ENCODE measurements at places on chromosomes 11 and 22.

DNA sequence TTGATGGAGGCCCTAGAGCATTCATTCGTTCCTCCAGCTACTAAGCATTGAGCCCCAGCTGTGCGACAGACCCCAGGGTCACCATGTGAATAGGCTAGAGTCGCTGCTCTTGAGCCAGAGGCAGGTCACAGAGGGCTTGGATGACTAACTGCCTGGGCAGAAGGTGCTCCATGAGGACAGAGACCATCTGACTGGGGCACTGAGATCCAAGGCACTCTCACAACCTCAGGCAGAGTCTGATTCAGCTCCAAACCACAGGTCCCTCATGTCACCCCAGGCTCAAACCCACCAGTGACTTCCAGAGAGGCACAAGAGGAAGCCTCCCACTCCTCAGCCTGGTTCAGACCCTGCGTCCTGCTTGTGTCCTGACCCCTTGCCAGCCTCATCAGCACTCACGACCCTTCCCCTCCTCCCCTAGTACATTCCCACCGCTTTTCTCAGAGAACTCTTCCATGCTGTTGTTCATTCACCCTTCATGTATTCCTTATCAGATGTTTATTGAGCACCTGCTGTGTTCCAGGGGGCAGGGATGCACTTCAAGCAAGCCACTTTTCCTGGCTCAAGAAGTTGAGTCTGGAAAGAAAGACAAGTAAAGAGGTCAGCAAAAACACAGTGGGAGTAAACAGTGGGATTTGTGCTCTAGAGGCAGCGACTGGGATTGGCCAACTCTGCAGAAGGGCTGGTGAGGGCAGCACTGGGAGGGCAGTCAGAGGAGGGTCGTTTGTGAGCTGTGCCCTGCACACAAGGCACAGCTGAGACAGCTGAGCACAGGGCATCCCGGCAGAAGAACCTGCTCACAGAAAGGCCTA, 9.3 kb downstream of the OAF start:
- DNase-seq = no peak

GRCh38 chr22:44436736-44437135, 61.3 kb downstream of the RTL6 start:
- no peak for DNase-seq

DNA sequence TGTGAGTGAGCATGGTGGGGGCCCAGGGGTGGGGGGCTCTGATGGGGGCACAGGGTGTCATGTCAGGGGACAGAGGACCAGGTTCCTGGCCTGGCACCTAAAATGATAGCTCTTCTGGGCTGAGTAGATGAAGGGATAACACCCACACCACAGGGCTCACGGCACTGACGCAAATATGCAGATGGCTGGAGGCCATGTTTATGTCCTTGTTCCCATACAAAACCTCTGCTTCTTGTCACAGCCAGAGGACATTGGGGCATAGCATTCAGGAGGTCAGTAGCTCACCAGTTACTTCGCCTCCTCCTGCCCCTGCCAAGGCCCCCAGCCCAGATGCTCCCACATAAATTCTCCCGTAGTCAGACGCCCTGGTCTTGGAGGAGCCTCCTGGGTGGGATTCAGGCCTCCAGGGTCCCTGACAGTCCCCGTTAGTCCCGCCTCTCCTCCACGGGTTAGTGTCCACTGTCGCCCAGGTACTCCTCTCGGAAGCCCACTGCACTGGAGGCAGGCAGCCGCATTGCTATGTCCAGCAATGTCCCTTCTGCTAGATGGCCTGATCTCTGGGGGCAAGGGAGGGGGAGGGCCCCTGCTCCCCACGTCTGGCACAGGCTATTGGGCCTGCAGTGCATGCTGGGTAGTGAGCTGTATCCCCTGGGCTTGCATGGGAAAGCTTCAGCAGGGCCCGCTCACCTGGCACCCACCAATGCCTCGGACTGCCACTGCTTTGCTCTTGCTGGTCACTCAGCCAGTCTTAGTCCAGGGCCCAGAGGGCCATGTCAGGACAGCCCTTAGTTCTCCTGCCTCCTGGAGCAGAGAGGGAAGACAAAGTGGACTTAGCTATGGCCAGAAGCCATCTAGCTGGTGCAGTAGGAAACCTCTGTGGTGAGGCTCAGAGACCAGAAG, 75.6 kb upstream of the MYOD1 start:
- DNase-seq = no peak

GRCh38 chr11:61131186-61131585, 28.9 kb downstream of the CD5 start:
- DNase-seq = no peak

GRCh38 chr11:134515081-134515960, 103.3 kb upstream of the B3GAT1 start:
- DNase-seq = no peak

DNA sequence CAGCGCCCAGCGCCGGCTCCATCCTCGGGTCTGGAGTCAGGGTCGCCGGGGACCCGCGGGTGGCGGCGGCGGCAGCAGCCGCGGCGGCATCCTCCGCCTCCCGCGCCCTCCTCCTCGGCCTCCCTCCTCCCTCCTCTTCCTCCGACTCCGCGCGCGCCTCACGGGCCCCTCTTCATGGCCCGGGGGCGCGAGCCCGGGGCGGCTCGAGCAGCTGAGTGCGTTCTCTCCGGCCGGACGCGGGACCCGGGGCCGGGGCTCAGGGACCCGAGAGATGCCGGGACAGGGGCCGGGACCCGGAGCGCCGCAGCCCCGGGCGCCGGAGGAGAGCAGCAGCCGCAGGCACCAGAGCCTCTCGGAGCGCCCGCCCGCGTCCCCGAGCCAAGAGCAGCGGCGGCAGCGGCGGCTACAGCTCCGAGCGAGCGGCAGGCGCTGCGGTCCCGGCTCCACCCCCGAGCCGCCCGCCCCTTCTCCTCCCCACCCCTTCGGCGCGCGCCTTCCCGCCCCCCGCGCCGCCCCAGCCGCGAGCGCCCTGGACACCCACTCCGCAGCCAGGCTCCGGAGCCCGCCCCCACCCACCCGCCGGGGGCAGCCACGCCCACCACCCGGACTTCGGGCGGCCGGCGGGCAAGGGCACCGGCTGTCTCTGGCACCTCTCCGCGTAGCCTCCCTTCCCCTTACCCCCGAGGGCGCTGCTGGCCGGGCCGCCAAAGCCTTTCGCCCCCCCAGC, at the start of gene CHST1:
Gene CHST1, minus strand, starts transcription at position 417 of the 727 bp plus-strand sequence. CDS start 14,699 bp downstream, outside the sequence.
- DNase-seq = no peak

- no peak for DNase-seq
These were observed 473 bp upstream of the EMID1 start for GRCh38 chr22:29205252-29205593.

DNA sequence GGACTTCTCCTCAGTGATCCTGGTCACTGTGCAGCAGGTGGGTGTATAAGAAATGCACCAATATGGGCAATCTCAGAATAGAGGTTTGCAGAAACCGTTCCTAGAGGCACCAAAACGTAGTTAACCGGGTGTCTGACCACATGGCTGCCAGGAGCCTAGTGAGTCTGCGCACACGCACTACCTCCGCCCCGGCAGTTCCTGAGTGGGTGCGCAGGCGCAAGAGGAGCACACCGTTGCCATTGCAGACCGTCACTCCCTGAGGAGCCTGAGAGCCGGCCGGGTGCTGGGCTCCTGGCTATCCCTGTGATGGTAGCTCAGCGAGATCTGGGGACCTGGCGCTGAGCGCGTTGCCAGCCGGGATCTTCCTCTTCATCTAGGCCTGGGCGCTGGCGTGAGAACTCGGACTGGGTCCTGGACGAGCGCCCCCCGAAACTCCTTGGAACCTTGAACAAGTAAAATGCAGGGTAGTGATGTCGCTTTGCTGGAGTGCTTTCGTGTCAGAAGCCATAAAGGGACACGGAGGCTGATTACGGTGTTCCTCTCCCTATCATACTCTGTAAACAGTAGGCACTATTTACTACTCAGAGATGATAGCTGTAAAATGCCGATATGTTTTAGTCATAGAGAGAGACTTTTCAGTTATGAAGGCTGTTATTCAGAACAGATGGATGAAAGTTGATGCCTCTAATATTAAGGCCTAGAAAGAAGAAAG, at the start of gene MS4A13:
Gene MS4A13, plus strand, starts transcription at position 249 of the 712 bp plus-strand sequence. CDS start 2,692 bp downstream, outside the sequence.
- DNase-seq = no peak

- no peak for DNase-seq
These were observed 450.5 kb upstream of the CCDC90B start for GRCh38 chr11:83736684-83737083.

DNA sequence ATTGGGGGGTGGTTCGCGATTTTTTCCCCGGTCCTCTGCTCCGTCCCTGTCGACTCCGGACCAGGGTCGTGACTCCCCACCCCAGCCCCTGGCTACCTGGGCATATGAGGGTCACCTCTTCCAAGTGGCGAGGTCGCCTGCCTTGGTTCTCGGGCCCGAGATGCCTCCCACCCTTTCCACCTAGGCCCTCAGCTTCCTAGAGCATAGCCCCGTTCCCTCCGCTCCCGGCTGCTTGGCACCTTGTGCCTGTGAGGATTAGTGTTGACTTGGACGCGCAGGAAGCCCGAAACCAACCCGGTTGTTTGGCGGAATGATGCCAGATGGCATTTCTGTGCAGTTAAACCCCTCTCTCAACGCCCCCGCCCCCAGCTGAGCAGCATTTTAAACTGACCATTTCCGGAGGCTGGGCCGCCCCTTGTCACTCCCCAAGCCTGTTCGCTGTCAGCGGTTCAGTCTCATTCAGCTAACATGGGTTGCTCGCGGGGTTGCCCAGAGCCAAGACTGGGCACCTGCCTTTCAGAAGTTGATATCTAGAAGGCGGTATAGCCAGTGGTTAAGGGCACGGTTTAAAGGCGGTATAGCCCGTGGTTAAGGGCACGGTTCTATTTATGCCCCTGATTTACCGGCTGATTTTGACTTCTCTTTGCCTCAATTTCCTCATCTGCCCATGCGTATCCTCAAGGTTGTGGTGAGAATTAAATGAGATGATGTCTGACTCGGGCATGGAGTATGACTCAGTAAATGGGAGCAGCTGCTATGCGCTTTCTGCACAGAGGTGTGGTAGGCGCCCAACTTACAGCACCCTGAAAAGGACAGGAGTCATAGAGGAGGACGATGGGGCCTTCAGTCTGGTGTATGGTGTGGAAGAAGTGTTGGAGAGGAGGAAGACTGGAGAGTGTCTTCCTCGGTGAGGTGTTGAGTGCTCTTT, 639 bp downstream of the INCENP start:
- DNase-seq = no peak

- DNase-seq = no peak
These were observed 33.7 kb upstream of the LINC01488 start for GRCh38 chr11:69447786-69448185.

DNA sequence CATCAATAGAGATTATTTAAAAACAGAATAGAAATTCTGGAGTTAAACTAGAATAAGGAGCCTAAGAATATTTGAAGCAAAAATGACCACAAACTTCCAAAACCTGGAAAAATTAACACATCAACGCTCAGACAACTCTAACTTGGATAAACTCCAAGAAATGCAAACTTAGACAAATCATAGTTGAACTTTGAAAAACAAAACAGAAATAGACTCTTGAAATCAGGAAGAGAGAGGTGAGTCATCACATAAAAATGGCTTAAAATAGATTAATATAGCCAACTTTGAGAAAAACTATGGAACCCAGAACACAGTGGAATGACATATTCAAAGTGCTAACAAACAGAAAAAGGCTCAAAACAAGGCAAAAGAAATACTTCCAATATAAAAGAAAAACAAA, 974.2 kb downstream of the JRKL start:
- DNase-seq = no peak

GRCh38 chr11:36056160-36056751, 112.4 kb downstream of the LDLRAD3 start:
- no peak for DNase-seq

DNA sequence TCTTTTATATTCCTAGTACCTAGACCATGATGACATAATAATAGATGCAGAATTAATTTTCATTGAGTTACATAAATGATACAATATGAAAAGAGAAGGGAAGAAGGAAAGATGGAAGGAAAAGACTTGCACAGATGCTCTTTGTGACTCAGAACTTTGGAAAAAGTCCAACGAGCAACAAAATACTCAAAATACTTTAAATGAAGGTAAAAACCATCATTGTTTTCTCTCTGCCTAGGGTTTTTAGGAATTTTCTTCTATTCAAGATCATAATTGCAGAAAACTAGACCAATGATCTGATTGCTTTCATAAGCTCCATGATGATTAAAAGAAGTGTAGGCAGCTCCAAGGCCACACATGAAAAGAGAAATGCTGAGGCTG, 276.9 kb downstream of the KIRREL3 start:
- no peak for DNase-seq

- DNase-seq = no peak
These were observed 37.9 kb downstream of the NECTIN1 start for GRCh38 chr11:119691020-119691666.

GRCh38 chr22:21690401-21690801, 24.6 kb downstream of the PPIL2 start:
- DNase-seq = no peak

GRCh38 chr22:37304595-37305343, 22.5 kb downstream of the CYTH4 start:
- no peak for DNase-seq

- no peak for DNase-seq
These were observed 2.8 kb downstream of the CORO1B start for GRCh38 chr11:67440229-67441097.

- no peak for DNase-seq
These were observed 16.8 kb upstream of the MUC6 start for GRCh38 chr11:1053121-1053901.

DNA sequence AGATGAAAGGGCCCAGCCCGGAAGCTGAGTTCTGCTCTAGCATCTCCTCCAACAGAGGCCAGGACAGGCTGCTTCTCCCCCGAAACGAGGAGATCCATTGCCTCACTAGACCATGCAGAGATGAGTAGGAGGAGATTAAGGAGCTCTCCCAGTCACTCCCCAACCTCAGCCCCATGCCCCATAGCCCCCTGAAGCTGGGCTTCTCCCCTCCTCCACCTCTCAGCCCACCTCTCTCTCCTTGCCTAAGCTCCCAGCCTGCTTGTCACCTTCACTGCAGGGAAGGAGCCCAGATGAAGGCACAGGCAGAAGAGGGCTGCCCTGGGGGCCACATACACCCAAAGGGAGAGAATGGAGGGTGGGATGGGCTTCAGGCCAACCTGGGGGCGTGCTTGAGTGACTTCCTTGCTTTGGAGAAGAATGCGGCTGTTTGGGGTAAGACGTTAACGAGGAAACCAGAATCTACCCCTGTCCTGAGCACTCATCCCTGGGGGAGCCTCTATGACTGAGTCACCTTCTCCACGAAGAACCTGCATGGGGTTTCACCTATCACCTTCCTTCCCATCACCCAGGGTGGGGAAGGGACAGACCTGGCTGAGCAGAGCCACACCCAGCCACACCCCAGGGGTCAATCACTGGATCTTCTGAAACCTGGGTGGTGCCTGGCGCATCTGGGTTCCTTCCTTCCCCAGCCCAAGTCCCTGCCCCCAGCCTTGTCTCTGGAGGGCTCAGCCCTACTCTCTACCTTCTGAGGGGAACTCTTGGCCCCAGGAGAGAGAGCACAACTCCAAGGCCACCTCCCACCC, 11.6 kb upstream of the GNAZ start:
- DNase-seq = no peak

DNA sequence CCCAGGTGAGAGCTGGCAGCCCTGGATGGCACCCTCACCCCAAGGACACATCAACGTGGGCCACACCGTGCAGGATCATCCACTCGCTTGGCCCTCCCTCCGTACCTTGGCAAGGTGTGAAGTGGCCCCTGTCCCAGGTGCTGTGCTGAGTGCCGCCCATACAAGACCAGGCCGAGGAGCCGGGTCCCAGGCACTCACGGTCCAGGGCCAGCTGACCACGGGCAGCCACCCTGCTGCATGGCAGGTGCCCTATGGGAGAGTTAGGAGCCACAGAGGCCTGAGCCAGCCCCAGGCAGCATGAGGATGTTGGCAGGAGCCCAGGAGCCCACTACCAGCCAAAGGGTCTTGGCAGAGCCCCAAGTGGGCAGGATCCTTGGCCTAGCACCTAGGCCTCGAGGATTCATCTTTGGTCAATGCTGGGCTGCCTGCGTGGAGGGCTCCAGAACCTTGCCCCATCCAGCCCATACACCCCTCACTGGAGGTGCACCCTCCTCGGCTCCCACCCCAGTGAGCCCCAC, 19.6 kb downstream of the RTN4R start:
- DNase-seq = no peak

All from activated T-helper 1 cell treated with anti-CD3 and anti-CD28 coated beads, Interleukin-2, amount 50 U/mL, for 16 hours (primary cell).